Islet precursor cell (in vitro differentiated cells): ENCODE measurements at places on chromosomes 4 and X.
A peak's percentile ranks its signal among the peaks of the same experiment; 100 is the strongest.

DNA sequence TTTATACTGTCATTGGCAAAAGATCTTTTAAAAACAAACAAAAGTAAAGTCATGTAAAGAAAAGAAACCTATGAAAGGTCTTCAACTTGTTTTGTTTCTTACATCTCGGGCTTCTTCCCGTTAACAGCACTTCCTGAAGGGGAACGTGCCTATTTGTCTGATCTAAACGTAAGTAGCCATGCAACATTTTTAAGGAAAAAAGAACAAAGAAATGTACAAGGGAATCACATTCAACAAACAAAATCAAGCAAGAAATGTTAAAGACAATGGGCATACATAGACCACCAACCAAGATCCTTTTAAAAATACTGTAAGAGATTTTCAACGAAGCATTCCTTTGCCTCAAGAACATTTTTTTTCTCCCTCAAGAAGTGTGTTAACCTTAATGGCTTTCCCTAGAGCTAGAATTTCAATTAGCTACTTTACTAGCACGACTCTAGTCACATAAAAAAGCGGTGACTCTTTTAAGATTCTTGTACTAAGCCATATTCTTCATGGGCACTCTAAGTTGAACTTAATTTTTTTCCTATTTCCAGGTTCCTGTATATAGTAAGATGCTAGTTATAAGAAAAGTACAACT lies 112.0 kb upstream of the TTC29 start:
- DNase-seq: no peak

DNA sequence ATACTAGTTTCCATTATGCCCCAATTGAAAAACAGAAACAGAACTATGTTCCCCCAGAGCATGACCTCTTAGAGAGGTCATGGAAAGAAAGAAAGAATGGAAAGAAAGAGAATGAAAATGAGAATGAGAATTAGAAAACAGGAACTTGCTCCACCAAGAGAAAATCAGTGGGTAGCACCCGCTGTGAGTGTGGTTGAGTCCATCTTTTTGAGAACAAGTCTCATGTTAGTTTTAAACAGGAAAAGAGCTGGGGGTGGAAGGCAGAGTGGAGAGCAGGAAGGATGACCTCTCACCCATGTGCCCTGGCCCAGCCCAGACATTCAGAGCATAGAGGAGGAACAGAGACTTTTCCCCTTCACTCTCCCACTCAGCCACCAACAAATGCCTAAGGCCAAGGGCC lies 4.9 kb downstream of the GSX2 start:
- no peak for DNase-seq

- DNase-seq: no peak
Measured at GRCh38 chr4:163554870-163555465, 60.5 kb downstream of the TMA16 start.

DNA sequence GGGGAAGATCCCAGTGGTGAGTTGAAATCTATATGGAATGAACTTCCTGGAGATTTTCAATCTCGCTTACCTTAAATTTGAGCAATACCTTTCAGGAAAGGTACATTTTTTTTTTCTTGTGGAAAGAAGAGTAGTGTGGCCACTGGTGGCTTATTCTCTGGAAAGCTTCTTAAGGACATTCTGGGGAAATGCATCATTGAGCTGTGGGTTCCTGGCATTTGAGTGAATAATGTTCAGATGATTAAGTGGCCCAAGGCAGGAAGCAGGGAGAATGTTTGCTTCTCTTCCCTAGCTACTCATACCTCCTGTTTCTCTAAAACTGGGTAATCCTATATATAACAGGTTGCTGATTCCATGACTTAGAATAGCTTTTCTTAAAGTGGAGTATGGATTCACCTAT lies 31.8 kb downstream of the STAG2 start:
- DNase-seq: no peak

DNA sequence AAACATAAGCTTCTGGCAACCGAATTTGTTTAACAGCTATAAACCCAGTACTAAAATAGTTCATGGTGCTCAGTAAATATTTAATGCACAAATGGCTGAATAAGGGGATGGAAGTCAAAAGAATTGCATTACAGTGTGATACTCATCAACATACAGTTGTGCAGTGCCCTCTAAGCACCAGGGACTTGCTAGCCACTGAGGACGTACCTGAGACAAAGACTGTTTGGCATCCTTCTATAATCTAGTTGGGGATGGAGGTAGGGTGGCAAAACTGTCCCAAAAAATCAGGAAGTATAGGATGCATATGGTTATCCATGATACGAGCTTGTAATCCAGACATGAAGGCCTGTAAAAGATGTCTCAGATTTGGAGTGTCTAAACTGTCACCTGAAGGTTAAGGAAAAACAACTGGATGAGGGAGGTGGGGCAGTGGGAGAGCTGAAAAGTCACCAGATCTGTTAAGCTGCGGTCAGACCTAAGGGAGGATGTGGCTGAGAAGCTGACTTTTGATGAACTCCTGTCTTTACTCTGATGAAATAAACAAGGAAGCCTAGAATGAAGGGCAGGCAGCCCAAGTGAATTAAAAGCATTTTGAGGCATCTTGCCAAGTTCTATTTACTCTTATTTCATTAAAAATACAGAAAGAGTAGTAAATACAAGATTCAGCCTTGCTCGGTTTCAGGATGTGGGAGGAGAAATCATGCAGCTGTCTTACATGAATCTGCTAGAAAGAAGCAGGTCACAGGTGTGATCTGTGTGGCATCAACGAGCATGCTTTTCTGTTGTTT lies 12.0 kb upstream of the CD38 start:
- no peak for DNase-seq

- DNase-seq: no peak
Measured at GRCh38 chr4:36394352-36394903, 113.0 kb downstream of the DTHD1 start.

GRCh38 chr4:82899374-82900065 lies 1.0 kb upstream of the THAP9 start:
- DNase-seq: no peak

- no peak for DNase-seq
Measured at GRCh38 chrX:27236681-27237080, 226.5 kb downstream of the PPP4R3C start.

GRCh38 chr4:32748498-32748897 lies 2028.3 kb downstream of the PCDH7 start:
- peak; percentile 71 for DNase-seq

- DNase-seq: no peak
Measured at GRCh38 chr4:122744229-122744628, 11.7 kb downstream of the BBS12 start.

DNA sequence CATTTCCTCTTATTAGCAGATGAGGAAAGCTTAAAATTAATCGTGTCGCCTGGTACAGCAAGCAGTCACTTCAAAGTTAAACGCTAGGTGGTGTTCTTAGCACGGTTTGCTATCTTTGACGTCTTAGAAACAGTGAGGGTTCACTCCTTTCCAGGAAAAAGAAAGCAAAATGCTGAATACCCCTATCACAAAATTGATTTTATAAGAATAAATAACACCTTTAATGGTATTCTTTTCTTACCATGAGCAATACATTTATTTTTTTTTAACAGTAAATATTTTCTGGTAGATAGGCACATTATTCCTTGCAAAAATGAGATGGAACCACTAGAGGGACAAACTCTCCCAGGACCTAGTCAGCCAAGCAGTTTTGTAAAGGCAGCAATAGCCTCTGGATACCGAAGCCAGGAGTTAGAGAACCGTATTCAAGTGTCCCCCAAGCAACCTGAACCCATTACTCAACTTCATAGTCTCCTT lies 153.9 kb downstream of the KDR start:
- no peak for DNase-seq

GRCh38 chr4:110175634-110176033 lies 22.8 kb downstream of the ELOVL6 start:
- DNase-seq: no peak

GRCh38 chrX:10177601-10178000 lies 20.8 kb downstream of the CLCN4 start:
- DNase-seq: no peak

GRCh38 chr4:74537459-74537858 lies 92.5 kb downstream of the AREG start:
- DNase-seq: no peak

- DNase-seq: peak; percentile 54
Measured at GRCh38 chrX:104253567-104254441, 929 bp downstream of the ESX1 start.

DNA sequence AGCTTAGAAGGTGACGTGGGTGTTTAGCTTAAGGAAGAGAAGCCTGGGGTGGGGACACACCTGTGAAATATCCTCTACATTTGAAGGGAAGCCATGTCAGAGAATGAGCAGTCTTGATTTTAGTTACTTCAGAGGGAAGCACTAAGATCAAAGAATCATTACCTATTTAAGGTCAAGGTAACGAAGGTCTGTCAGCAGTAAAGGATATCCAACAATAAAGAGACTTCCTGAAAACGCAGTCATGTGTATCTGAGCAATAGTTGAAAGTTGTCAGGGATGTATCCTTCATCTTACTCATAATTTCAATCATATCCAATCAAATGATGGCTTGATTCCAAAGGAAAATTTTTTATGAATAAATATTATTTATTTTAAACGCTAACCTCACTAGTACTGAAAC lies 33.5 kb downstream of the IGFBP7 start:
- no peak for DNase-seq

GRCh38 chr4:112076919-112077608 lies 68.2 kb upstream of the FAM241A start:
- DNase-seq: no peak

- no peak for DNase-seq
Measured at GRCh38 chr4:39295784-39296183, 70.4 kb downstream of the RFC1 start.

DNA sequence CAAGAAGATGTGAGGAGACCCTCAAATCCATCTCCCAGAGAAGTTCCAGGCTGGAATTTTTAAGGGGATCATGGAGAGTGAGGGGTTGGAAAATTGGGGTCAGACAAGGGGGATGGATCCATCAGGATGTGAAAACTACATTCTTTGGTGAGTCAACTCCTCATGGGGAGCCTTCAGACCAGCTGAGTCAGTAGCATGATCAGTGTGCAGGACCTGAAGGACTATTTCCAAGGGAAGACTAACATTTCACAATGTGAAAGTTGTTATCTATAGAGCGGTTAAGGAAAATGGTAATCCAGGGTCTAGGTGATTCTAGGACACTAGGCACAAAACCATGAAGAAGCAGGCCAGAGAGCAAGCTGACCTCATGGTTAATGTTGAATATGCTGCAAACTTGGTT lies 38.6 kb upstream of the CEP135 start:
- DNase-seq: no peak

DNA sequence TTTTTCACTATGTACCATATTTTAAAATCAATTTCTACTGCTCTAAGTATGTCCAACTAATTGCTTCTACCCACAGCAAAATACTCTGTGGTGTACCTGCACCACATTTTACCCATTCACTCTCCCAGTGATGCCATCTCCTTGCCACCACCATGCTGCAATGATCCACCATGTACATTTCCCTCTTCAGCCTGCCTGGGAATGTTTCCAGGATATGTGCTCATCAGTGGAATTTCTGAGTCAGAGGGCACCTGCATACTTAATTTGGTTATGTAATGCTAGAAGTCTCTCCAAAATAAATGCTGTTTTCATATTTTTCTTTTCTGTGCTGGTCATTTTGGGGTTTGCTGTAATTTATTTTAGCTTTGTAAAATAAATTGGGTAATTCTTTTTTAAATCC lies 33.2 kb upstream of the OCIAD2 start:
- DNase-seq: no peak

DNA sequence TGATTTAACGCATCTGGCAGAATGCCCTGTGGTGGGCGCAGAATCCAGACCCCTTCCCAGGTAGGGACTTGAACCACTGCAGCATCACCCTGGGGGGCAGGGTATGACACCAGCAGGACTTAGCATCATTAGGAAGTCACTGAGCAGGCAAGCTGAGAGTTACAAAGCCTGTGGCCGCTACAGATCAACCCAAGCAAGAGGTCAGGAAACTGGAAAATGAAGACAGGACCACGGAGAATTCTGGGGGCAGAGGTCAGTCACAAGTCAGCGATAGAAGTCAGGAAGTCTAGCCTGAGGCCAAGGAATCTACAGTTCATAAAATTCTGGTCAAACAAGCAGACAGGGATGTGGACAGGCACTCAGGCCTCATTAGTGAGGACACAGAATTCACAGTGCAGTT lies 108.4 kb downstream of the CHIC2 start:
- DNase-seq: peak; percentile 85

DNA sequence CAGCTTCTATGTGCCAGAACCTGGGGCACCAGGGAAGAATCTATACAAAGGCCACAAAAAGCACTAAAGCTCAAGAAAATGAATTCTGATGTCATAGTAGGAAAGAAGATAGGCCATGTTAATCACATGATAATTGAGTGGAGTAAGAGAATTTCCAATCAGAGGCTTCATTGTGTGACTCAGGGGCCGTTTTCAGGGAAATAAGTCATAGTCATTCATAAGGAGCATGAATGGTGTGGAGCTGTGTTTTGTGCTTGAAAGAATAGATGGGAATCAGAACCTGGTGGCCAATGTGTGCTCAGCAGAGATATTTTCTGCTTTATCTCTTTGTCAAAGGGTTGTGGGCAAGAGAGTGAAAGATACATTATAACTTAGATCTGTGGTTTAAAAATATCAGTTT lies 102.4 kb upstream of the ZDHHC15 start:
- no peak for DNase-seq

DNA sequence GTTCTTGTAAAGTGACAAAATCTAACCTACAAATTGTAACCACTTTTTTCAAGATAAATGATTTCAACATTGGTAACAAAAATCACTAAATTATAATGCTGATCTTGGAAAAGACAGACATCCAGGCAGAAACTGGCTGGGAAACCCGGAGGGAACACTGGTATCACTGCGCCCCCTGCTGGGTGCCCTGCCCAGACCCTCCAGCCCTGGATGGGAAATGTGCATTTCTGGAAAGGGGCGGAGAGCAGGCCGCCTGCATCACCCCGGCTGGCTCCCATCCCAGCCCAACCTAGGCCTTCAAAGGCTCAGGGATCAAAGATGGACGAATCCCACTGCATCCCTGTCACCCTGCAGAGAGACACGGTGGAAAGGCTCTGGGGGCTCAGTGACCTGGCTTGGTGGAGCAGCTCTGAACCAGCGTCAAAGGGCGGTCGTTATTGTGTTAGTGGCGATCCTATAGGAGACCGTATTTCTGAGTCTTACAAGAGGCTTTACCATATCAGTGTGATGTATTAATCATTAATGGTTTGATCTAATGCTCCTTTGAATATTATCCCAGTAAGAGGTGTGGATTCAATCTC lies 37.3 kb downstream of the ACOX3 start:
- peak; percentile 87 for DNase-seq

DNA sequence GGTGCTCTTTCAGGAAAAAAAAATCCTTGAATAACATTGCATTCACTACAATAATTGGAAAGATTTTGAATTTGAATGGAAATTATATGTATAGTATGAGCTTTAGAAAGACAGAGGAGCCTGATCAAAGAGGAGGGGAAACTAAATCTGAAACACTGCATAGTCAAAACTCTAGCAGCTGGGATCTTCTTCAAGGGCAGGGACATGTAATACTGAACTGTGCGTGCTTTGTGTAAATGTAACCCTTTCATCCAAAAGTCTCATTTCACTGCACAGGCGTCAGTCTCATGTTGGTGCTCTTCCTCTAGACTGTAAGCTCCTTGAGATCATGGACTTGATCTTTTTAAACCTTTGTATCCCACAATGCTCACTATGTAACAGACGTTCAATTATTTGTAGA lies 212.0 kb upstream of the JADE1 start:
- no peak for DNase-seq

- no peak for DNase-seq
Measured at GRCh38 chr4:182343453-182343852, 100.3 kb downstream of the TENM3 start.
